ENCODE measurements at places on chromosomes 13 and 19.

GRCh38 chr19:55528030-55528803 is 8.7 kb downstream of the SBK2 start:
- no peak for DNase-seq

- DNase-seq: no peak
Observed at GRCh38 chr13:85262499-85262898, 536.7 kb downstream of the SLITRK6 start.

GRCh38 chr13:73776151-73776785 is 357.9 kb downstream of the KLF12 start:
- no peak for DNase-seq

DNA sequence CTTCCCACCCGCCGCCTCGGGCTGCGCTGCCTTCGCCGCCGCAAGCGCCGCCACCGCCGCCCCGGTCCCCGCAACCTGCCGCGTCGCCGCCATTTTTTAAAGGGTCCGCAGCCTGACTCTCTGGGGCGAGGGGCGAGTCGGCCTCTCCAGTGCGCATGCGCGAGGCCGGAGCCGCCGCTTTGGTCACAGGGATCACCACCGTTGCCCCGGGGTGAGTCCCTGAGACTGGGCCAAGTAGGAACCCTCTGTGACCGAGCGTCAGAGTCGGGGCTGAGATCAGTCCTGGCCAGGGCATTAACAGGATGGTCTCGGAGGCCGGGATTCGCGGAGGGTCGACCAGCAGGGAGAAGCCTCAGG is 42.6 kb downstream of the ZNF146 start:
- no peak for DNase-seq

DNA sequence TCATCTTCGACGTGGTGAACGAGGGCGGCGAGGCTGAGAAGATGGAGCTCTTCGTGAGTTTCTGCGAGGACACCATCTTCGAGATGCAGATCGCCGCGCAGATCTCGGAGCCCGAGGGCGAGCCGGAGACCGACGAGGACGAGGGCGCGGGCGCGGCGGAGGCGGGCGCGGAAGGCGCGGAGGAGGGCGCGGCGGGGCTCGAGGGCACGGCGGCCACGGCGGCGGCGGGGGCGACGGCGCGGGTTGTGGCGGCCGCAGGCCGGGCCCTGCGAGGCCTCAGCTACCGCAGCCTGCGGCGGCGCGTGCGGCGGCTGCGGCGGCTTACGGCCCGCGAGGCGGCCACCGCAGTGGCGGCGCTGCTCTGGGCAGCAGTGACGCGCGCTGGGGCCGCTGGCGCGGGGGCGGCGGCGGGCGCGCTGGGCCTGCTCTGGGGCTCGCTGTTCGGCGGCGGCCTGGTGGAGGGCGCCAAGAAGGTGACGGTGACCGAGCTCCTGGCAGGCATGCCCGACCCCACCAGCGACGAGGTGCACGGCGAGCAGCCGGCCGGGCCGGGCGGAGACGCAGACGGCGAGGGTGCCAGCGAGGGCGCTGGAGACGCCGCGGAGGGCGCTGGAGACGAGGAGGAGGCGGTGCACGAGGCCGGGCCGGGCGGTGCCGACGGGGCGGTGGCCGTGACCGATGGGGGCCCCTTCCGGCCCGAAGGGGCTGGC is 52.6 kb downstream of the MAP4K1 start:
- no peak for DNase-seq

- DNase-seq: no peak
Observed at GRCh38 chr19:2167896-2168618, 4.3 kb downstream of the DOT1L start.

GRCh38 chr19:16365300-16365996 is 40.8 kb downstream of the KLF2 start:
- DNase-seq: no peak

- DNase-seq: no peak
Observed at GRCh38 chr19:660793-661426, 2.1 kb downstream of the RNF126 start.

GRCh38 chr19:51111606-51112005 is 3.4 kb upstream of the CTU1 start:
- no peak for DNase-seq

DNA sequence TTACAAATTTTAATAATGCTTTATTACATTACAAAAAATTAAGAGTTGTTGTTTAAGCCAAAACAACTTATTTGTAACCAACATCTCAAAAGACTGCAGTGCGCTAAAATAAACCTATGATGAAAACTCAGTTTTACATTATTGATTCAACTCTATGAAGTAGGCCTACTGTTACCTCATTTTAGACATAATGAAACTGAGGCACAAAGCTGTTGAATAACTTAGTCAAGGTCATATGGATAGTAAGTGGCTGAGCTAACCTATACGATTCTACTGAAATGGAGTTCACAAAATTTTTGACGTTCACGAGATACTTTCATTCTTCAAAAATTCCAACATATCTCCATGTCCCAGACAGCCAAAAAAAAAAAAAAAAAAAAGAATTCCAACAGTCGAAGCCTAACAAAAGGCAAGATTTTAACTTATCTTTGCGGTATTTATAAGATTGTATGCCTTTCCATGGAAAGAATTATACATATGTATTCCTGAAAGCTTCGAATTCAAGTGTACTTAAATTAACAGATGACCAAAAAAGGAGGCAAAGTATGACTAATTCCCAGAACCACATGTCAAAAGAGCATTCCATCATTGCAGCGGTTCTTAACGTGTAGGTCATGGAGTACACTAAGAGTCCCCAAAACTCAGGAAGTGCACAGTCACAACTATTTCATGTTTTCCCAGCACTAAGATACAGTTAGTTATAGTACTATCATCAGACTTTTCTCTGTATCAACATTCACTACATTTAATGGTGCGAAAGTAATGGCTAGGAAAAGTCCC is 69.4 kb downstream of the PSPC1 start:
- DNase-seq: peak; percentile 11

GRCh38 chr13:113833111-113833830 is 30.6 kb downstream of the GAS6 start:
- DNase-seq: no peak

DNA sequence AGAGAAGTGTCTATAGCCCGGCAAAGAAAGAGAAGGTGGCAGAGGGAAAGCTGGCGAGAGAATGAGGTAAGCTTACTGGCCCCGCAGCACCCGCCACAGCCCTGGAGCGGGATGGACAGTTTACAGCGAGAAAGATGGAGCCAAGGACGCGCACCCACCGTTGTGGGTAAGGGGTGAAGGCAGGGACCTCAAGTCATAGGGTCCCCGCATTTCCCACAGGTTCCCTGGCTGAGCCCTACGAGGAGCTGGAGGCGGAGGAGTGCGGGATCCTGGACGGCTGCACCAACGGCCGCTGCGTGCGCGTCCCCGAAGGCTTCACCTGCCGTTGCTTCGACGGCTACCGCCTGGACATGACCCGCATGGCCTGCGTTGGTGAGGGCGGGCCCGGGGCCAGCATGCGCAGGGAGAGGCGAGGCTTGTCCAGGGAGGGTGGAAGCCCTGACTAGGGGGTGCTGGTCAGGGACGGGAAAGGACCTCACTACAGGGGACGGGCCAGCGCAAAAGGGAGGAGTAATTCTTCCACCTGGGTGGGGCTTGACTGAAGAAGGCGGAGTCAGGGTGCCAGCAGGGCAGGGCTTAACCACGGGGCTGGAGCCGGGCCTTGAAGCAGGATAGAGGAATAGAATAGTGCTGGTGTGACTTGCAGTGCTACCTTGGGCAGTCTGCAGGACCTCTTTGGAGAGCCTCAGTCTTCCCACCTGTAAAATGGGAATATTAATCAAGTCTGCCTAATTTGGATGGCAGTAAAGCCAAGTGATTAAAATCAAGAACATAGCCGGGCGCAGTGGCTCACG is 26.5 kb downstream of the LTBP4 start:
- DNase-seq: no peak

DNA sequence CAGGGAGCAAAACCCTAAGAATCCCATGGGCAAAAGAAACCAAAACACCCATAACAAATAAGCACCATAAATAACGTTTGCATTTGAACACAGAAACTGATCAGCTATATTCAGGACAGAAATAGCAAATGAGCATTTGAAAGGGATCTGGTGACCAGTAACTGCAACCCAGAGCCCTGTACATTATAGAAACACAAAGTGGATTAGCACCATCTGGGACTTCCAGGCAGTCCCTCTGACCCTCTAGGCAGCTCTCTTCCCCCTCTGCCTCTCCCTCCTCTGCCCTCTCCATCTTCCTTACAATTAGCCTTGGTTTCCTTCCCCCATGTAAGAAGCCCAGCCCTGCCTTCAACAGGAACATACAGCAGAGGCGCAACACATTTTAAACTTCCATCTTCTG is 215.0 kb downstream of the DCLK1 start:
- DNase-seq: no peak

DNA sequence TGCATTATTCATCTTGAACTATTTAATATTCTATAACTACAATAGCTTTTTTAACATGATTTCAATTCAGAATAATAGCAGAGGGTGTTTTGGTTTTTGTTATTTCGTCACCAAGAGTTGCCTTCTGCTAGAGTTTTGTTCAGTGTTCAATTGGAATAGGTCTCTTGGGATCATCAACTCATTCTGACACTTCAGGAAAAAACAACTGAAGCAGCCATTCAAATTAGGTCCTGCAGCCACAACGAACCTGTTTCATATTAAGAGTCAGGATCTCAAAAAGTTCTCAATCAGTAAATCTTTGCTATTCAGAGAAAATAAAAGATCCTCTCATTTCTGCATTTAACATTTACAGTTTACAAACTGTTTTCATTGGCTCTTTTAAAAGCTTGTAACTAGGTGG is 2.4 kb upstream of the CHAMP1 start:
- no peak for DNase-seq

DNA sequence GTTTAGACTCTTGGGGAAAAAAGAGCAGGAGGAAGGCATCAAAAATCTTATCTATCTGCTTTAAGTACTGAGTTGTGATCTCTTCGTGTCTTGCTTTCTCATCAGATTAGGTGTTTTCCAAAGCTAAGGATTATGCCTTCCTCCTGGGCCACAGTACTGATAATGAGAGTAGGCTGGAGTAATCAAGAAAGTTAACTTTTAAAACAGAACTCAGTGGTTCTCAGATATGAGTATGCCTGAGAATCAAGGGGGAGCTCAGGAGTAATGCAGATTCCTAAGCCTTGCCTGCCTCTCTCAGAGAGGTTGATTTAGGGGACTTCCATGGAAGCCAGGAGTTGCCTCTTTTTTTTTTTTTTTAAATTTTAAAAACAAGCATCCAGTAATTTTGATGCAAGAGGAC is 23.5 kb downstream of the CDADC1 start:
- DNase-seq: no peak

GRCh38 chr19:31260171-31260933 is 88.9 kb downstream of the TSHZ3 start:
- no peak for DNase-seq

GRCh38 chr19:3178377-3178972 is at the start of gene S1PR4:
Gene S1PR4, plus strand, starts transcription at chr19:3178769. Its CDS starts 24 bp downstream, at chr19:3178793.
- no peak for DNase-seq

- DNase-seq: no peak
Observed at GRCh38 chr19:11421371-11422098, 2.4 kb upstream of the RGL3 start.

GRCh38 chr13:50080203-50080910 is 65.1 kb downstream of the KCNRG start:
- DNase-seq: no peak

- DNase-seq: no peak
Observed at GRCh38 chr19:48458016-48458415, 2.6 kb downstream of the KCNJ14 start.

DNA sequence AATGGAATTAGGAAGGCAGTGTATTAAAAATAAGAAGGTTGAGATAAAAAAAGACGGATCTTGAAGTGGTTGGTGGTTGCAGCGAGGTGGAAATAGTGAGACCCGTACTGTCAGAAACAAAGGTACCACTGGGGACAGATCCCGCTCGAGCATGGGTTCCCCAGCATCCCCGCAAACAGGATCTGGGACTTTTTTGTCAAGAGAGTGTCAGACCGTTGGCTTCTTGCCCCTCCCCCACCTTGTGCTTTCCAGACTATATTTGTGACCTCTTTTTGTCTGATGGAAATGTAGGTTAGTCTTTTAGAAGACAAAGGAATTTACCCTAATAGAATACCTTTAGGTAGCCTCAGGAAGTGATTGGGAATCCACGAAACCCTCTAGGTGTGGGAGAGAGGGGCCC is 4.2 kb downstream of the GATAD2A start:
- no peak for DNase-seq

DNA sequence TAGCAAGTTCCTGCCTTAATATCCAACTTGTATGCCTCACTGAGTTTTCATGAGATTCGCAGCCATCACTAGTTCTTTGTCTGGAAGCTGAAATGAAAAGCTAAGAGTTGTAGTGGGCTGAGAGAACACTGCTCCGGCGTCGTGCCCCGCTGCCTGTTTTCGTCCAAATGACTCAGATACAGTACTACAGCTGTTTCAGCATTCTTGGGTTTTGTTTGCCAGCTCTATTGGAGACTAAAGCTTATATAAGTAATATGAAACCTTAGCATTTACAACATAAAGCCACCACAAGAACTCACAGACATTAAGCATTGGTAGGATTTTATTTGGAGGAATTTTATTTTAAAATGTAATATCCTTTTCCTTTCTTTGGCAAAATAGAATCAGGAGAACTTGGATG is 299.7 kb downstream of the DLEU7 start:
- DNase-seq: peak; percentile 83

- no peak for DNase-seq
Observed at GRCh38 chr13:114148521-114148855, 16.1 kb upstream of the RASA3 start.

- no peak for DNase-seq
Observed at GRCh38 chr13:27965740-27966640, 3.1 kb downstream of the CDX2 start.

GRCh38 chr19:17525141-17525540 is 13.7 kb downstream of the PGLS start:
- DNase-seq: no peak

DNA sequence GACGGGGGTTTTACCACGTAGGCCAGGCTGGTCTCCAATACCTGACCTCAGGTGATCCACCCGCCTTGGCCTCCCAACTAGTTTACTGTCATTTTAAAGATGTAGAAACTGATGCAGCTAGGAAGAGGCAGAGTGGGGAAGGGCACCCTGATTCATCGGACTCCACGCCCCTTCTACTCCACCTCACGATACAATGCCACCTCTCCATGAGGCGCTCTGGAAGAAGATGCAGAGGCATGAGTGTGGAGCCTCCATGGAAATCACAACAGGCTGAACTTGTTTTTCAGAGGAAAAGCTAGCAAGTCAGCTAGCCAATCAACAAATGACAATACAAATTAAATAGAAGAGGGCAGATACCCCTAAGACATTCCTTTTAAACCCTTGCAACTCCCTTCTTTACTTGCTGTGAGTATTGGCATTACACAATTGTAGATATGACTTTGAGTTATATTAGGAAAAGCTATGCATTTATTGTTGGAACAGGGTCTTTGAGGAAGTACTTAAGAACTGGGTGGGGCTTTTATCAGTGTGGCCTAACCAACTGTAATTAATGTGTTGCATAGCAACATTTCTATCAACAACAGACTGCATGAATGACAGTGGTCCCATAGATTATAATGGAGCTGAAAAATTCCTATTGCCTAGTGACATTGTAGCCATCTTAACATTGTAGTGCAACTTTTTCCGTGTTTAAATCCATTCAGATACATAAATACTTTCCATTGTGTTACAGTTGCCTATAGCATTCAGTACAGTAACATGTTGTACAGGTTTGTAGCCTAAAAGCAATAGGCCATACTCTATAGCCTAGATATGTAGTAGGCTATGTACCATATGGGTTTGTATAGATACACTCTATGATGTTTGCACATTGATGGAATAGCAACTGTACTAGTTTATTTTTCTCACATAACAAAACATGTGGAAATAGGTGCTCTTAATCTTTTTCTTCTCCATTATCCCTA is 17.6 kb downstream of the WDFY2 start:
- DNase-seq: no peak

- no peak for DNase-seq
Observed at GRCh38 chr13:47094734-47095434, 198.0 kb upstream of the HTR2A start.

Measured in fibroblast of skin of left biceps (primary cell).